ENCODE measurements at places on chromosomes 11 and 22. TPM values are rescaled to one million over a fixed set of nuclear protein-coding genes. Genes with fewer than 3 reads are reported as not detected.

UCP2 gene
- 2.9 TPM for total RNA-seq

TMEM135 gene
- 104 TPM for total RNA-seq

WBP2NL gene
- 1.2 TPM for total RNA-seq

OSBPL5 gene
- 35.9 TPM for total RNA-seq

PLA2G3 gene
- total RNA-seq, result not detected

SLC6A5 gene
- not detected for total RNA-seq
